Suprapubic skin (tissue), 4 donors: ENCODE measurements at places on chromosomes 13 and 19. TPM values are rescaled to one million over a fixed set of nuclear protein-coding genes. Genes with fewer than 3 reads are reported as not detected.
A peak's percentile ranks its signal among the peaks of the same experiment; 100 is the strongest.

PDCD2L gene
- total RNA-seq, result 13.5 TPM

BABAM1 gene
- 54.6 TPM for total RNA-seq

DNA sequence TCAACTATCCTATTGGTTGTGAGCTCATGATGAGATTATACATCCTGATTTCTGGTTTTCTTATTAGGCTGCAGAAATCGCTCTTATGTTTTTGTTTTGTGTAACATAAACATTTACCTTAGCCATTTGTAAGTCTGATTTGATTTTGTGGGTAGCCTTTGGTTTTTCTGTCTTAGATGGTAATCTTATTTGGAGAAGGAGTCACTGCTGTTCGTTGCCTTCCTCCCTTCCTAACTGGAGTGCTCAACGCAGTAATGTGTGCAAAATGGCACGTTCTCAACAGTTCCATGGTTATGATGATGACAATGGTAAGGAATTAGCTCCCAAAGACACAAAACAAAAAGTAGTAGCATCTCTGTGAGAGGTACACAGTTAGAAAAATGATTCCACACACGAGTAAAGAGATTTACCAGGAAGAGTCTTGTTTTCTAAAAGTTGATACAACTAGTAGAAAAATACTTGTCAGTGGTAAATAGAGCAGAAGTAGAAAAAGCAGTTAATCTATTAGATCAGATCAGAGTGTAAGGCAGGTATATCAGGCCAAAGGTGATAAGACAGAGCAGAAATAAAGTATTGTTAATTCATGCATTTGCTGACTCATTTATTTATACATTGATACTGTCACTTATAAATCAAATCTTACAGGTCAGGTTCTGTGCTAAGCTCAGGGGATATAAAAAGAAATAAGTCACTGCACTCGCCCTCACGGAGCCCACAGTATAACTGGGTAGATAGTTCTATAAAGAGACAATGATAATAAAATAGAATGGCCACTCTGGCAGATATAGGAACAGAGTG is 270.0 kb downstream of the NALCN start:
- DNase-seq, result no peak

- peak; percentile 99 for DNase-seq
These were observed 9.2 kb downstream of the MKNK2 start for GRCh38 chr19:2041683-2042484.

DNA sequence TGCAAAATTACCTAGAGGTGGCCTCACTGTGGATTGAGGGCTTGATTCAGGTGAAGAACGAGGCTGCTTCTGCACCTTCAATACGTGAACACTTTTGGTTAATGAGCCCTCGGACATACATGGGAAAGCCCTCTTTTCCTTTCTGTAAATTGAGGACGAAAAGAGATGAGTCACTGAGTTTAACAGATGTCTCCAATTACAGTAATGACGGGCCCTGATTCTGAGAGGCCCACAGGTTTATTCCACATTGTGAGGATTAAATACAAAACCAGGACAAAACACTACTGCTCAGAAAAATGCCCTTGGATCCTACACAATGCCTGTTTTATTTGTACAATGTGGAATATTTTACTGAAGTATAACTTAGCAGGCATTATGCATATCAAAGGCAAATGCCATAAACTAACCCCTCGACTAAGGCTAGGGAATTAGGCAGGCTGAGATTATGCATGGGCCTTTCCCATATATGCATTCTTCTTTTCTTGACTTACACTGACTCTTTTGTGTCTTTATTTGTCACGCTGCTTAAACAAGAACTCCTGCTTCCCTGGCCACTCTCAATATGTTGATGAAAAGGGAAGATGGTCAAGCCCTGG is 819.9 kb downstream of the OLFM4 start:
- no peak for DNase-seq

- no peak for DNase-seq
These were observed 6.6 kb downstream of the SDHAF1 start for GRCh38 chr19:36001605-36002004.

- DNase-seq, result no peak
These were observed 7.4 kb upstream of the FCGBP start for GRCh38 chr19:39941615-39942365.

- no peak for DNase-seq
These were observed 74.7 kb downstream of the C13orf42 start for GRCh38 chr13:51036418-51036817.

DNA sequence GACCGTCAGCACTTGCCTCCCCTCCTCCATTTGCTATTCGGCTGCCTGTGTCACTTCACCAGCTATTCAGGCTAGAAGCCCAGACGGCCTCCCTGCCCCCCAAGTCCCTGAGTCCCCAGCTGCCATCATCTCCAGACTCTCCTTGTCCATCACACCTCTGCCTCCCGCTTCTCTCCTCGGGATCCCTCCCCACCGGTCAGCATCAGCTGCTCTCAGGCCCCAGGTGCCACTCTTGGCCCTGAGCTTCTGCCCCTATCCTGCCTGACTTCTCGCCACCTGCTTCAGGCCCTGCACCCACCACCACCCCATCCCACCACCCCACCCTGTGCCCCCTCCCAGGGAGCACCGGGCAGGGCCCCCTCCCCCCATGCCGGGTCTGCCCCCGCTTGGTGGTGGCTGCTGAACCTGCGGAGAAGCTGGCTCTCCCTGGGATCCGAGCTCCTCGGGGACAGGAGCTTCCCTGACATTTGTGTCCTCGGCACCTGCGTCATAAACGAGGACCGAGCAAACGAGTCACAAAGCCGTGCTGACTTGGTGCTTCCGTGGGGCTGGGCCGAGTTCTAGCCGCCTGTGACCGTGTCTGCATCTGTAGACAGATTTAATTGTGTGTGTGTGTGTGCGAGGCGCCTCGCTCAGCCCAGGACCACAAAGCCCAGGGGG is 70.3 kb upstream of the MCF2L start:
- DNase-seq, result peak; percentile 62

LILRA1 gene
- not detected for total RNA-seq

DNA sequence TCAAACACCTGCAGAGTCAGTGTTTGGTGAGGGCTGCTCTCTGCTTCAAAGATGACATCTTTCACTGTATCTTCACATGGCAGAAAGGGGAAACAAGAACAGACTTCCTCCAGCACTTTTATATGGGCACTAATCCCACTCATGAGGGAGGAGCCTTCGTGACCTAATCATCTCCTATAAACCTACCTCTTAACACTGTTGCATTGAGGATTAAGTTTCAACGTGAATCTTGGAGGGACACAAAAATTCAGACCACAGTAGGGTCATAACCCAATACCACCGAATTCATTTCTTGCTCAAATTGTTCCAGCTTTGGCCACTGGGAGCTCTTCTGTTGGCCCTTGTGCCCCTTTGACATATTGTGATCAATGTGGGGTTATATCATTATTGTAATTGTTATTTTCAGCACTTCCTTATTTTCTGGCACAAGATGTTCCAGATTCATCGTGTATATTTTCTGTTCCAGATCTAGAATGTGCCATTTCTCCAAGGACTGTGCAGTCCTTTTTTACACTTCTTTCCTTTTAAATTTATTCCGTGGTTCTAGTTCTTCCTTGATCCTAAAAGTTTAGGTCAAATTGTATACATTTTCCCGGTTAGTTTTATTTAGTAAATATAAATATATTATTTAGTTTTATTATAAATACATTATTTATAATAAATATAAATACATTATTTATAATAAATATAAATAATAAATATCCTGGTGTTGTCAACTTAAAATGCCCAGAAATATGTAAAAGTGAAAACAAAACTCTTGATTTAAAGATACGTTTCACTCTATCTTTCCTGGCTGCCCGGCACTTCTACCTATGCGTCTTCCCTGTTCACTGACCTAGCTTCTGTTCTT is 35.5 kb upstream of the IGFL4 start:
- DNase-seq, result no peak

- no peak for DNase-seq
These were observed 907 bp downstream of the ZNF569 start for GRCh38 chr19:37466277-37466797.

DNA sequence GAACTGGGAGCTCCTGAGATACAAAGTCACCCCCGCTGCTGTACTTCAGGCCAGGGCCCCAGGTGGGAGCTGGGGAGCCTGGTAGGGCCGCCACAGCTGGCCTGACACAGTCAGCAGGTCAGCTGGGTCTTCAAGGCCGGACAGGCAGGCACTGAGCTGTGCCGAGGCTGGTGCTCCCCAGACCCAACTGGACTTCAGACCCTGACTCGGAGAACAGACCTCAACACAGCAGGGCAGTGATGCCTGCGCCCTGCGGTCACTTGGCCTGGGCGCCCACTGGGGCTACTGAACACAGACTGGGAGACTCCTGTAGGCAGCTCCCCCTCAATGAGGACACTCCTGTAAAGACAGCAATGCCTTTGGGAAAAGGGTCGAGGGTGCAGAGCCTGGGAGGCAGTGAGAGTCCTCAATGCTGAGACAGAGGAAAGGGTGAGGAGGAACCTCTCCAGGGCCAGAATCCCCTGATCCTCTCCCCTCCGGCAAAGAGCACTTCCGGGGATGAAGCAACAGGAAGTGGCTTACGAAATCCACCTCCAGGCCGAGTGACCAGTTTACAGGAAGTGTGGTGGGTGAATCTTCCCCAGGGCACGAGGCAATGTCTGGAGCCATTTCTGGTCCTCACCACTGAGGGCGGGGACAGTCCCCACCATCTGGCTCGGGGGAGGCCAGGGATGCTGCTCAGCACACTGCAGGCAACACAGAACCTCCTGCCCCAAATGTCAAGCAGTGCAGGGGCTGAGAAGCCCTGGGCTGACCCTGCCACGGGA is 40.8 kb upstream of the ISYNA1 start:
- DNase-seq, result peak; percentile 93

FFAR1 gene
- not detected for total RNA-seq

GRCh38 chr19:45097776-45098520 is 5.0 kb downstream of the PPP1R37 start:
- no peak for DNase-seq

DNA sequence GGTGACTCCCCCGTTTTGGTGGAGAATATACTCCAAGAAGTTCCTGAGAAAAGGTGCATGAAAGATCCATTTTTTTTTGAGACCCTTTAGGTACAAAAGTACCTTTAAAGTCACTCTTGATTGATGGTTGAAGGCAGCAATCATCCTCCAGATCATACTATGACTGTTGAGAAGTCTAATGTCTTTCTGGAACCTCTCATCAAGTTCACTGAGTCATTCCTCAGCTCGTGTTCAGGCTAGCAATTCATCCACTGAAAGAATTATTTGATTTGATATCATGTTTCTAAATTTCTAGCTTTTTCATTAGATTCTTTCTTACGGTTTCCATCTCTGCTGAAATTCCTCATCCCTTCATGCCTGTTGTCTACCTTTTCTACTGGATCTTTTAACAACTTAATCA is 65.1 kb upstream of the GJB6 start:
- no peak for DNase-seq

SIGLEC14 gene
- total RNA-seq, result 0.72 TPM

- DNase-seq, result no peak
These were observed 120.0 kb downstream of the CRYL1 start for GRCh38 chr13:20405691-20406090.

SHFL gene
- 20.7 TPM for total RNA-seq

DNA sequence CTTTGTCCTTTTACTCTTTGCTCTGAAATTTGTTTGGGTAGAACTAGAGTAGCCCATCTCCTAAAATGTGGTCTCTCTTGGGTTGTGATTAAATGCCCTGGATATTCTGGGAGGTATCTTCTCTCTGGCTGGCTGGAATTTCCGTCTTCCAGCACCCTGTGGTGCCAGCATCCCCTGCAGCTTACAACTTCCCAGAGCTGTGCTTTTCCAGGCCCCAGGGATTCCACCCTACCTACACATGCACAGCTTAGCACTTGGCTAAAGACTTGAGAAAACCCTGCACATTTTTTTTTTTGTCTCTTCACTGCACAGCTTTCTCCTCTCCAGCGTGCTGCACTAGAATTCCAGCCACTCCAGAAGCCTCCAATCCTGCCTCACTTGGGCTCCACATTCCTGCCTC is 334.7 kb downstream of the IRS2 start:
- no peak for DNase-seq

GRCh38 chr13:35165205-35165604 is 223.1 kb downstream of the NBEA start:
- no peak for DNase-seq

- no peak for DNase-seq
These were observed 880 bp downstream of the FGF9 start for GRCh38 chr13:21671620-21672286.

GRCh38 chr13:23748109-23748990 is 140.8 kb downstream of the MIPEP start:
- DNase-seq, result no peak

- DNase-seq, result no peak
These were observed 5.1 kb upstream of the TSHZ3 start for GRCh38 chr19:31354316-31354715.

- no peak for DNase-seq
These were observed 489.1 kb downstream of the DIAPH3 start for GRCh38 chr13:59674616-59675015.

ITGBL1 gene
- total RNA-seq, result 9.5 TPM

DNA sequence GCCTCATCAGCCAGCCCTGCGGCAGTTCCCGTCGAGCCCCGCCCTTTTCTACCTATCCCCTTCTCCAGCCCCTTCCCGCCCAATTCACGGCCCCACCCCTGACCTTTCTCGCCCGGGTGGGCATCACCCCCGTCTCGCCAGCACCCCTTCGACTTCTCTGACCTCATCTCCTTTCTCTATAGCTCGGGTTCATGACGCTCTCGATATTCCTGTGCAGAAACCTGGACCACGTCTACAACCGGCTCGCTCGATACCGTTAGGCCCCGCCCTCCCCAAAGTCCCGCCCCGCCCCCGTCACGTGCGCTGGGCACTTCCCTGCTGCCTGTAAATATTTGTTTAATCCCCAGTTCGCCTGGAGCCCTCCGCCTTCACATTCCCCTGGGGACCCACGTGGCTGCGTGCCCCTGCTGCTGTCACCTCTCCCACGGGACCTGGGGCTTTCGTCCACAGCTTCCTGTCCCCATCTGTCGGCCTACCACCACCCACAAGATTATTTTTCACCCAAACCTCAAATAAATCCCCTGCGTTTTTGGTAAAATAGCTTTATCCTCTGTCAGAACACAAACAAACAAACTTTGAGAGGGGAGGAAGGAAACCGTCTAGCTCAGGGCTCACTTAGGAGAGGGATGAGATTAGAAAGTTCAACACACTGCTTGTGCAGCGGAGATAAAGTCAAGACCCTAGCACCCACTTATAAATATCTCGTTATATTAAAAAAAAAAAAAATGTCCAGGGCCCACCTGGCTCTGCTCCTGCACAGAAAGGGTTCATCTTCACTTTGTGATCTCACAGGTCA is 5.1 kb downstream of the CD37 start:
- DNase-seq, result peak; percentile 81

DNA sequence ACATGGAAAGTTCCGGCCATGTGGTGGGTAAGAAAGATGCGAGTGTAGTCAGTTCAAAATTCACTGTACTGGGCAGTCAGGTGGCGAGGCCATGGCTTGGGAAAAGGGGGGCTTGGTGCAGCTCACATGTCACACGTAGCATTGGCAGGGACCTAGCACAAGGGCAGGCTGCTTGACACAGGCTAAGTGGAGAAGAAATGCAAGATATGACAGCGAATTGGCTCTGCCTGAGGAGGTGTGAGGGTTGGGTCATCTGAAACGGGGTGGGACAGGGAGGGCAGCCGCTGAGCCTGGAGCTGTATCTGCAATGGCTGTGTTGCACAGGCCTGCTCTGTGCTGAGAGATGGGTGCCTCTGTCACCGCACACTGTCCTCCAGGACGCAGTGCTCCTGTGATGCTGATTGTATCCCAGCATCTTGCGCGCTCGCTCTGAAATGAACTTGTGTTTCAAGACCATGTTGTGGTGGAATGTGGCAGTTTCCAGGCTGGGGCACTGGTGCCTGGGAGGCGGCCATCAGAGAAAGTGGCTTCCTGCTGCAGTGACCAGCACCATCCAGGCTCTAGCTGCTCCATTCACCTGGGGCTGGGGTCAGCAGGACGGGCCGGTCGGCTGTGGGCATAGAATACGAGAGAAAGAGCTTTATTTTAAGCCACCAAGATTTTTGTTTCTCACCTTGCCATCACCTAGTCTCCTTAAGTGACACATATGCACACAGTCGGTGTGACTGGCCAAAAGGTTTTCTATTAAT is 70.3 kb downstream of the TEX29 start:
- DNase-seq, result no peak
